Hematopoietic multipotent progenitor cell treated with erythropoietin and hydrocortisone succinate and interleukin-3 and kit ligand, for 6 days (in vitro differentiated cells): ENCODE measurements at places on chromosomes 4 and X.

- no peak for DNase-seq
Observed at GRCh38 chr4:180581061-180581460, 1662.1 kb upstream of the TENM3 start.

GRCh38 chr4:95516528-95517017, 32.2 kb downstream of the UNC5C start:
- no peak for DNase-seq

- DNase-seq: no peak
Observed at GRCh38 chr4:65502131-65502701, 168.1 kb downstream of the EPHA5 start.

DNA sequence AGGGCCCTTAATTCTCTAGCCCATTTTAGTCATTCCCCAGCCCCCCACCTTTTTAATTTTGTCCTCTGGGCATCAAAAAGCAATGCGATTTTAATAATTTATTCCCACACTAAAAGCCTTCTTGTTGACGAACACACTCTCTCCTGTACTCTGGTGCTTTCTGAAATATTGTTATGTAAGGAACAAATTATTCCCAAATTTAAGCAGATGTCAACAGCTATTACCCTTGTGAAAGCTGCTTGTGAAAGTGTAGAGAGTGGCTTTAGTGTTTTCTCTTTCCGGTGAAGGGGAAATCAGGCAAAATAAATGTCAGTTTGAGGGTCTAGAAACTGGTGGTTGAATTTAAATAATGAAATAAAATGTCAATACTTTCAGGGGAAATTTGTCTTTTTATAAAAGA, 221.2 kb upstream of the CNKSR2 start:
- no peak for DNase-seq

DNA sequence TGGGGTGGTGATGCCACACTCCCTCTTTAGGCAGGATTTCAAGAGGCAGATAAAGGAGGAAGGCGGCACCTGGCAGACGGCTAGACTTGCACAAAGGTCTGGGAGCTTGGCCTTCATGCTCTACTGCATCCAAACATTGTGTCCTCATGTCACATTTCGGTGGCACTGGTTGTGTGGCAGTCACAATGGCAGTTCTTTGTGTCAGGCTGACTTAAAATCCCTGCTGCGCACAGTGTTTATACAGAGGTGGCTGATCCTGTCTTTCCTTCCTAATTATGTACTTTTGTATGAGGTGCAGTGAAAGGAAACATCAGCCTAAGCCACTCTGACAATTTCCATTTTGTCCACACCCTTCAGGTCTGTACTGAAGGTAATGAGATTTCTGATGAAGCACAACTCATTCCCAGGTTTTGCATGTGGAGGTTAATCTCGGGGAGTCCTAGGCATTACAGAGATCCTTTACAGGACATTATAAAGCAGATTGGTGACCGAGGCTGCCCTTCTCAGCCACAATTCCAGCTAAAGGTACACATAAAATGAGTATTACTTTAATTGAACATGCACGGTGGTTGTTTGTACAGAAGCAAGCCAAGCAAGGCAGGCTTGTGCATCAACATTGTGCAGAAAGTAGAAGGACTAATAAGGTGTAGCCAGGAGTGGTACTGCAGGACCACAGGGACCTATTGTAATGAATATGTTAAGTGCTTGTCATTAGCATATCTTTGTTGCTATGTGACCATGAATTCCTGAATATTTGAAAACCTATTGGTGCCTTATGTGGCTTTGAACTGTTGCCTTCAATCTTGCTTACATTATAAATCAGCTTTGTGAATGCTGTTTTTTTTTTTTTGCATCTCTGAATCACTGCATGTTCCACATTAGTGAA, 147.6 kb downstream of the STK32B start:
- DNase-seq: no peak

DNA sequence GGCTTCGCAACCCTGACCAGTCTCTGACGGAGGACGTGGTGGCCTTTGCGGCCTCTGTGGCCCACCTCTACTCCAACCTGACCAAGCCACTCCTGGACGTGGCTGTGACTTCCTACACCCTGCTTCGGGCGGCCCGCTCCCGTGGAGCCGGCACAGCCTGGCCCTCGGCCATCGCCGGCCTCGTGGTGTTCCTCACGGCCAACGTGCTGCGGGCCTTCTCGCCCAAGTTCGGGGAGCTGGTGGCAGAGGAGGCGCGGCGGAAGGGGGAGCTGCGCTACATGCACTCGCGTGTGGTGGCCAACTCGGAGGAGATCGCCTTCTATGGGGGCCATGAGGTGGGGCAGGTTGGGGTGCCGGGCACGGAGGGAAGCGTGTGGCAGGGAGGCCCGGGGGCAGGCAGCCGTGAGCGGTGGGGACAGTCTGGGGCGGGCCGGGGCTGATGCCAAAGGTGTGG, 1.2 kb downstream of the ABCD1 start:
- DNase-seq: no peak

GRCh38 chr4:15691346-15692135, 9.9 kb downstream of the FAM200B start:
- no peak for DNase-seq

- DNase-seq: no peak
Observed at GRCh38 chr4:54332542-54332941, 103.4 kb downstream of the PDGFRA start.
